ENCODE measurements at places on chromosomes 5 and 9.

DNA sequence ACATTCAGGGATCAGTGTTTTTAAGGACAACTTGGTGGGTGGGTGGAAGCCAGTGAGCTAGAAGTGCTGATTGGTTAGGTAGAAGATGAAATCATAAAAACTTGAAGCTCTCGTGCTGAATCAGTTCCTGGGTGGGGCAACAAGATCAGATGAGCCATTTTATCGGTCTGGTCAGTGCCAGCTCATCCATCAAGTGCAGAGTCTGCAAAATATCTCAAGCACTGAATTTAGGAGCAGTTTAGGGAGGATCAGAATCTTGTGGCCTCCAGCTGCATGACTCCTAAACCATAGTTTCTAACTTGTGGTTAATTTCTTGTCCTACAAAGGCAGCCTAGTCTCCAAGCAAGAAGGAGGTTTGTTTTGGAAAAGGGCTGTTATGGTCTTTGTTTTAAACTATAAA, 166.4 kb downstream of the FAM170A start:
- no peak for DNase-seq

DNA sequence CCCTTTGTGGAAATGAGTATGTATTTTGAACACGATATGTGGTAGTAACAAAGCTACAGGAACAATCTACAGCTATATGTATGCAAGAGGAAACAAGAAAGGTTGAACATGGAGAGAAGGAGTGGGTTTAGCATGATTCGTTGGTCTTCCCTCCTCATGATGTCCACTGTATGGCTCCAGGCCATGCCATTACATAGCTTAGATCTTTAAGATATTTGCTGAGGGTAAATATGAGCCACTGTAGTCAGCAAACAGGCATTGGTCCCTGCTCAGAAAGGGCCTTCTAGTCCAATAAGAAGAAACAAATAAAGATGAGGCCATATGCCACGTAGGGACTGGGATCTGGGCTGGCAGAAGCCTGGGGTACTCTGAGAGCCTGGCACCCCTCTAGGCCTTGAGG, 543.2 kb upstream of the SGCD start:
- DNase-seq: no peak

DNA sequence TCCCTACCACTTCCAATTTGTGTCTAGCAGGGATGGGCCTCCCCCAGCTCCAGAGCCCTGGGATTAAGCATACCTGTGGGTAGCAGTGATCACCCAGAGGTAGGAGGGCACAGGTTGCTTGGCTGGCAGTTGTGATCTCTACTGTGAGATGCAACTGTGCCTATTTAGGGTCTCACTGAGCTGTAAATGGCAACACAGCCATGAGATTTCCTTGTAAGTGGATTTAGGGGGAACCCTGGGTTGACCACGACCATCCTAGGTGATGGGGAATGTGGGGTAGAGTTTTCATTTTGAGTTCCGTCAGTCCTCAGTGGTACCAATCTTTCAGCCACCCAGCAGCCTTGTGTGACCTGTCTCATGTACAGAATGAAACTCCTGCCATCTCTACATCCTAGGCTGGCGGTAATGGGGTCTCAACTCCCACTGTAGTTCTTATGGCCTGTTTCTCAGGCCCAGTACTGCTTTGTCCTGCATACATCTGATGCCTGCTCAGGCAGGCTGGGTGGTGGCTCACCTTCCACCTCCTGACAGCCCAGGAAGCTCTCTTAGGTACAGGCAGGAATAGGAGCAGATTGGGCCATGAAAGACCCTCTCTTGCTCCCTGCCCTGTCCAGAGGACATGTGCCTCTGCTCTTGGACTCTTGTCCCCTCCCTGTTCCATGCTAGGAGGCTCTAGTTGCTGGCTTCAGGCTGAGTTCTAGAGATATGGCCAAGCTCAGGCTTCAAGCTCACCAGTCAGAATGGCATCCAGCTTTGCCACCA, 8.1 kb downstream of the HNRNPAB start:
- DNase-seq: no peak

DNA sequence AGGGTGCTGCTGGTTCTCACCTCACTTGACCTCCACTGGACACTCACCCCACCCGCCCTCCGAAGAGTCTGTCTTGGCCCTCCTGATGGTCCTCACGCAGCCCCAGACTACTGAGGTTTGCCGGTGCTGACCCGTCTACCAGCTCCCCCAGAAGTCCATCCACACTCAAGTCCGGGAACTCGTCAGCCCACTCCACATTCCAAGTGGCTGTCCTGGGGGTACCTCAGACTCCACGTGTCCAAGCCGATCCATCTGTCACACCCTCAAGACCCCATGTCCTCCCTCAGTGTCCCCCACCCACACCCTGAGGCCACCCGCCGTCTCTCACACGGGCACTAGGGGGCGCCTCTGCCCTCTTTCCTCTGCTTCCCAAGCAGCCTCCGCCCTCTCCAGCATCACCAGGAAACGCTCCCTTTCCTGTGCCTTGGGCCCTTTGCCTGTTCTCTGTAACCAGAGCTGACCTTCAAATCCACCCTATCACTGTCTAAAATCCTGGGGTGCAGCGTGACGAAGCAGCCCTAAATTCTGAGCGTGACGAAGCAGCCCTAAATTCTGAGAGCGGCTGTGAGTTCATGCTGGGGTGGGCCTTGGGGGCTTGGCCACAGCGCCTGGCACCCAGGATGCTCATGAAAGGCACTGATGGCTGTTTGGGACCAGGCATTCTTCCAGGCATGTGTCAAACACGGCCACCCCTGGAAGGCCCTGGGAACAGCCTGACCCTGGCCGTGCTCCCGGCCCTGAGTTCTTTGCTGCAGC, 95.7 kb downstream of the KCNT1 start:
- no peak for DNase-seq

GRCh38 chr9:110807956-110808598, 139.5 kb downstream of the MUSK start:
- DNase-seq: no peak

DNA sequence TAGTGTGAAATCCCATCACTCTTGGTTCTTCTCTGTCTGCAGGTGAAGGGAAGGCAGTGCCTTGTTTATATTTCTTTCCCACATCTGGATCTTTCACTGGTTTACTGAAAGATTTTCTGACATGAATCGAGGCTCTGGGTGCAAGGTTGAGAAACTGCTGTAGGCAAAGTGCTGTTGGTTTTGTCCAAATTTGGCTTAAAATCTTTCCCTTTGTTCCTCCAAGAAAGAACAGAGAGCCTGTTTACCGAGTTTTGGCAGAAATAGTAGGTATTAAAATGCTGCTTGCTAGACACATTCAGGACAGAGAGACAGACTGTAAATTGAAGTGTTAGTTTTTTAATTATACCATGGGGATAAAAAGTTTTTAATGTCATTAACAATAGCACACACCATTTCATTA, 21.5 kb downstream of the SKP2 start:
- DNase-seq: no peak

DNA sequence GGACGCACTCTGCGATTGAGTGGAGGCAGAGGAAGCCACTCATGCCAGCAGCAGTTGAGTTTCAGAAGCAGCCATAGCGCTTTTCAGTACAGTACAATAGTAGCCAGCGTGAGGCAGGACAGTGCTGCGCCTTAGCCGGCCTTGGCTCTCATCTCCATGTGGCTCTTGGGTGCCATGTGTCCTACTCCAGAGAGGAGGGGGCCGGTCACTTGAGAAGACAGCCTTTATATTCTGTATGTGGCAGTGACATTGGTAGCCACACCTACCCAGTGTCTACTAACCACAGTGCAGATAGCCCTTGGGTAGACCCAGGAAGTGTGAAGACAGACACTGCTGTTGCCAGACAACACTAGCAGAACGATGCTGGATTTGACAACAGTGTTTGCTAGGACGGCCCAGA, 42.3 kb downstream of the FAM78A start:
- no peak for DNase-seq
